T-cell (primary cell): ENCODE measurements at places on chromosomes 7 and 10.
A peak's percentile ranks its signal among the peaks of the same experiment; 100 is the strongest.

GRCh38 chr10:70426823-70427222, 14.7 kb downstream of the NODAL start:
- DNase-seq = no peak

GRCh38 chr7:121761399-121761798, 111.6 kb upstream of the PTPRZ1 start:
- DNase-seq = no peak

DNA sequence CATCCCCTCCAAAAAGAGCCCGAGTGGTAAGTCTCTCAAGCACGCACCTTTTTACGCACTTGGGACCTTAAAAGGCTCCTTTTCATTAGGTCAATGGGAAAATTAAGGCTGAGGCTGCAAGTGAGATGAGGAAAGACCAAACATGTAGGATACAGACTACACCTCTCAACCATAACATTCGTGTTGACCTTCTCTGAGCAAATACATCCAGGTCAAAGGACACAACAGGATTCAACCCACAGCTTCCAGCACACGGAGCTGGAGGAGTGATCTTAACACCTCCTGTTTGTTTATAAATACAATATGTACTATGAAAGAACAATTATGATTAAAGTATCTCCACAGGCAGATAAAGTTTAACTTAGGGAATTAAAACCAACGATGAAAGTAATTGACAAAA, 9.7 kb downstream of the SFMBT2 start:
- no peak for DNase-seq

DNA sequence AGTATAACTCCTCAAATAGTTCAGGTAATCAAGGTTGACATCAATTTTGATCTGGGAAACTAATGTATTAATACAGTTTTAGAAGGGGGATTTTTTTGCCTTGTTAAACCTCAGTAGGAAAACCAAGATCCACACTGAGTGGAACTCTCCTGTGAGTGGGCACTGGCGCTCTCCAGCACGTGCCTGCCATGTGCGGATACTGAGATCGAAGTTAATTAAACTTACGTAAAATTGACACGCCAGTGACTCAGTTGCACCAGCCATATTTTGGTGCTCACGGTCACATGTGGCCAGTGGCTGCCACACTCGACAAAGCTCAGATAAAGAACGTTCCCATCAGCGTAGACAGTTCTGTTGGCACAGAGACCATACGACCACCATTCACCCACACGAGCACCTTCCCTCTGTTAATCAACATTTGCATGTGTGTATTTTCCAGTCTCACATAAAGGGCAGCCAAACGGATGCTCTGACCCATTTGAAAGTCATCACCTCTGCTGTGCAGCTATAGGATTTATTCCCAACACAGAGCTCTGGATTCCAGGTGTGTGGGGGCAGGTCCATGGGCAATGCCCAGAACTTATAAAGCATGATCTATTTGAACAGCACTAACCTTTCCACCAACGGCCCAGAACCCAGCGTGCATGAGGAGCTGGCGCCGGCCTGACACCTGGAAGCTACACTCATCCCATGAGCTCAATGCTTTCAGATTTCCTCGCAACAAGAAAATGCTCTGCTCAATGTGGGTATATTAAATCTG, 77.7 kb downstream of the VIPR2 start:
- no peak for DNase-seq

DNA sequence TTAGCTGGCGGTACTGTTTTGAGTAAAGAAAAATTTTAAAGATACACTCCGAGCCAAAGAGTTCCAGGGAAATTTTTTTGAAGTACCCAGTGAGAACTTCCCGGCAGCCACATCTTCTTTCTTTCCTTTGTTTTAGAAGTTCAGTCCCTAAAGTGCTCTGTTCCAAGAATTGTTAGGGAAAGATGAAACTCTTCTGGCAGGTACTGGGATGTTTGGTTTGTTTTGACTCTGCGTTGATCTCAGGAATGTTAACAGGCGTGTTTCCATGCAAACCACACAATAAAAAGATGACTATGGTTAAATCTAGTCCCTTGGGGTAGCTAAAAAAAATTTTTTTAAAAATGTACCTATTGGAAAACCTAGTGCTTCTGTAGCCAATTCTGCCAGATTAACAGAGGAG, 224.7 kb upstream of the PHYHIPL start:
- no peak for DNase-seq

GRCh38 chr7:46034056-46034768, 113.1 kb upstream of the IGFBP3 start:
- no peak for DNase-seq

- DNase-seq = no peak
Observed at GRCh38 chr7:45065031-45065995, 23.5 kb downstream of the NACAD start.

DNA sequence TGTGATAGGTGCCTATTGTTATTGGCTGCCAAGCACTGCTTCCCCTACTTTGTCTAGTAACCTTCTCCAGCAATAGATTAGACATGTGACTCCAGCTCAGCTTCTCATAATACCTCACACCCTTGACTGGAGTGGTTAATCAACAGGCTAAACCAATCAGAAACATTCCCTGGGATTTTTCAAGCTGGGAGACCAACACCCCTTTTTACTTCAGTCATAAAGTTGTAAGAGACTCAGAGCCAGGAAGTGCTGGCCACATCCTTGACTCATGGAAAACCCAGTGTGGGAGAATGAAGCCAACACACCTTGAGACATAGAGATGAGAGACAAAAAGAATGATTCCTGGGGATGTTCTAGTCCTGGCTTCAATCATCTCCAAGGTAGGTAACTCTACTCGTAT, 62.6 kb upstream of the HECTD2 start:
- no peak for DNase-seq

DNA sequence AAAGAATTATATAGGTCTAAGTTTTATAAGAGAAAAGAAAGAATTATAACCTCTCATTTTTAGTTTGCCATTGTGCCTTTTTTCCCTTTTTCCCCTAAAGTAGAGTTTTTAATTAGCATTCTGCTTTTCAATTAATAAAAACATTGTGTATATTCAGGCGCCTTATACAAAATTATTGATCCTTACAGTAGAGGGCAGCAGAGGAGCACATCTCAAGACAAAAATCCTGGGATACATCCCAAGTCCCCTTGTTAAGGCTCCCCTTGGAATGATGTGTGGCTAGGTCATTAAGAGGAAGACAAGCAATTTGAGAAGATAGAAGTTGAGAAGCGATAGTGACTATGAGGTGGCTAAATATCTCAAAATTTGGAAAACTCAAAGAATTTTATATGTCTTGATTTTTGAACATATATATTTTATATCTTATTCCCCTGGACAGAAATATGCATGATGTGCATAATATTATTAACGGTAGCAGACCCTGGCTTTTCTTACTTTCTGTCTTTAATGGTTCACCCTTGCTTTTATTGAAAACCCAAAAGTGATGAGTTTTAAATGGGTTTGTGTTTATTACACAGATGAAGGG, 19.1 kb upstream of the TPK1 start:
- no peak for DNase-seq

DNA sequence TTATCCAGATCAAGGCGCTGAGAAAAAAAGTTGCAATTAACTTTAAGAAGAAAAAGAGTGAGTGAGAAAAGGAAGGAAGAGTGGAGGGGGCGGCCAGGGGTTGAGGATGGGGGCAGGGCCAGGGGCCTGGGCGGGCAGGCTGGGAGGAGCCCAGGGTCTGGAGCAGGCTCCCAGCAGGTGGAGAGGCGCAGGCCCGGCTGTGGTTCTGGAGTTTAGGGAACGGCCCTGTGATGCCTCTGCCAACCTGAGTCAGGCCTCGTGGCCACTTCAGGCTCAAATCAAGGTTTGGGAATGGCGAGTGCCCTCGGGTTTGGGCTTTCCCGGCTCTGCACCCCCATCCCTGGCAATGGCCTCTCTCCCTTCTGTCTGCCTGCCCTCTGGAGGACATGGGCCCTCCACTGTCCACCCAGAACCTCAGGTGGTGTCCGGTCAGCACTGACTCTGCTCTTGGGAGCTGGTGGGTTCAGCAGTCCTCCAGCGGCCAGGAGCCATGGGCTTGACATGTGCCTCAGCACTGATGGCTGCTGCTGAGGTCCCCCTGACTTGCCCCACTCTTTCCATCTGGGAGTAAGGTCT, 41.0 kb upstream of the EMX2 start:
- no peak for DNase-seq

- no peak for DNase-seq
Observed at GRCh38 chr7:127438836-127439235, 46.3 kb upstream of the ZNF800 start.

DNA sequence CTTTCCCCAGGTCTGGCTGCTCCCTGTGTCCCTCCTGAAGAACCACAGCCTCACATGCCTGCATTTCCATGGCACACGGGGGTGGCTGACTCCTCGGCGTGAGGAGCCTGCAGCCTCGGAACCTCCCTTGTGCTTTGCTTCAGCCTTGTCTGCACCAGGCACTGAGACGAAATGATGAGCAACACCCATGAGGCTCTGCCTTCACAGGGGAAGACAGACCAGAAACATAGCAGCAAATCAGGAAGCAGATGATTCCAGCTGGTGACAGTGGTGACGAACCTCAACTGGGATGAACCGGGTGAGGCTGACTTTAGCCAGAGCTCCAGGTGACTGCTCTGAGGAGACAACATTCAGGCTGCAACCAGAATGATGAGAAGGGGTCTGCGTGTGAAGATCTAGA, 84.5 kb upstream of the SMNDC1 start:
- DNase-seq = no peak

GRCh38 chr10:5587151-5588079, 62.7 kb downstream of the CALML3 start:
- no peak for DNase-seq

GRCh38 chr10:72762042-72762441, 70.1 kb downstream of the MCU start:
- no peak for DNase-seq

DNA sequence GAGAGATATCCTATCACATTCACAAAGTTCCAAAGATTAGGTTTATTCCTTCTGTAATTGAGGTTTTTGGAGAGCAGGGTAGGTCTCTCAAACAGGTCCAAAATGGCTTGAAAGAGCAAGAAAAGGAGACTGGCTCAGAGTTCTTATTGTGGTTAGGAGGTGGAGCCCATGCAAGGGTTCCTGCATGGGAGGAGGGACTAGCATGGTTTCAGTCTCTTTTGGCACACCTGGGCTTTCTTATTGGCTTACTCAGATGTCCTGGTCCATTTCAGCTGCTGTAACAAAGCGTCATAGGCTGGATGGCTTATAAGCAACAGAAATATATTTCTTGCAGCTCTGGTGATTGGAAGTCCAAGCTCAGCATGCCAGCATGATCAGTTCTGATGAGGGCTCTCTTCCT, 493.1 kb downstream of the REEP3 start:
- DNase-seq = no peak

GRCh38 chr7:50304129-50304910, at the start of gene IKZF1:
TSS of gene IKZF1 (plus strand) at chr7:50304716. CDS start at chr7:50319062, 14,346 bp downstream.
- DNase-seq = peak; percentile 47

GRCh38 chr7:7953806-7954205, 14.8 kb upstream of the GLCCI1 start:
- DNase-seq = no peak

GRCh38 chr10:123359539-123359938, 205.3 kb downstream of the BUB3 start:
- DNase-seq = no peak

GRCh38 chr10:10855151-10855581, 162.5 kb upstream of the CELF2 start:
- DNase-seq = no peak

GRCh38 chr7:1975179-1975578, 257.6 kb downstream of the MAD1L1 start:
- DNase-seq = no peak

DNA sequence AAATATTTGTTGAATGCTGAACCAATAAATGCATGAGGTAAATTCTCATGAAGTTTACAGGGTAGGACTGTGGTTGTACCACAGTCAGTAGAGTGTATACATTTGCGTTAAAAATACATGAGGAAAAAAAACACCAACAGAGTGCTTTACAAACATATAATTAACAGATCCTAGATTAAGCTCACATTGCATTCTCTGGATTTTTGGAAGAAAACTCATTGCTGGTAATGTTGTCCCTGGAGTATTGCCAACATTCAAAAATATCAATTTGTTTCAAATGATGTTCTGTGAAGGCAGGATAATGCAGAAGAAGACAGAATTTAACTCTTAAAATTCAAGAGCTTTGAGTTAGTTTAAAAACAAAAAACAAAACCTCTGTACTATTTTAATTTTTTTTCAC, 95.5 kb downstream of the MBL2 start:
- no peak for DNase-seq

DNA sequence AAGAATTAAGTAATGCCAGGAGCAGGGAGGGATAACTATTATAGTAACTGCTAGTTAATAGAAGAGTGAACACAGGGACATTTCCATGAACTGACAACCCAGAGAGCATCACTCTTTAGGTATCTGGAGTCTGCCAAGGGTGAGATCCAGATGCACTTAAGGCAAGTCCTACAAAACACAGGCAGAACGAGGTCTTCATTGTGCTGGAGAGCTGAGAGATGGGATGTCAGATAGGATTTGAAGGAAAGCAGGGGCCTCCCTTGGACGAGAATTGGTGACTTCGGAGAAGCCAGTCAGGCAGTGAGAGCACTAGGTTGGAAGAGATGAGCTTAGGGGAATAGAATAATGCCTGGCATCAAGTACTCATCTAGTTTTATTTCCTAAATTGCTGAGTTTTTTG, 684.5 kb downstream of the GATA3 start:
- DNase-seq = no peak

DNA sequence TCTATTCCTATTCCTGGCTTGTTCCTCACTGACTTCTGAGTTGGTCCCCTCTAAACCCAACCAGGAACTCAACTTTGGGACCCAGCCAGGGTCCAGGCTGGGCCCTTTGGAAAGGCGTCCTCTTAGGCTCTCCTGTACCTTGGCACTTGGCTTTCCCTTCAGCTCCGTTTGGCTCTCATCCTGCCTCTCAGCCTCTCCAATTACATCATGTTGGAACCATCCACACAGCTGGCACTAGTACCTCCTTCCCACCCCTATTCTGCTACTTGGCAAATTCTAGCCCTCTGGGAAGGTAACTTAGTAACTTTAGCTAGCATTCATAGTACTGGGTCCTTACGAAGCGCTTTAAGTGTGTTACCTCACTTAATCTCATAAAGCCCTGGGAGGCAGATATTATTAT, 205.3 kb upstream of the HABP2 start:
- DNase-seq = no peak

DNA sequence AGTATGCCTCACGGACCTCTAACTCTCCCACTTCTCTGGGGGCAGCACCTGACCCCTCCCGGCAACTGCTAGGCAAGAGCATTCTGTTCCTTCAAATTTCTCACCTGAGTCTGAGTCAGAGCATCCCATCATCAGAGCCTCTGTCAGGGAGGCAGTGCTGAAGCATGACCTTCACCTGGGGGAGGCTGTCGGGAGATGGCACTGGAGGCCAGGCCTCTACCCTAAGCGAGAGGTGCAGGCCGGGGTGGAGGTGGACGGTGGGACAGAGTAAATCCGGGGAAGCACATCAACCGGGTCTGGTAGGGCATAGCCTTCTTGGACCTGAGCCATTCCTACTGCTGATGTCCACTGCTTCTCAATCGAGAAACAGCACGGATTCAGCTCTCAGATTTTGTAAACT, 90.4 kb downstream of the SPAG6 start:
- no peak for DNase-seq

DNA sequence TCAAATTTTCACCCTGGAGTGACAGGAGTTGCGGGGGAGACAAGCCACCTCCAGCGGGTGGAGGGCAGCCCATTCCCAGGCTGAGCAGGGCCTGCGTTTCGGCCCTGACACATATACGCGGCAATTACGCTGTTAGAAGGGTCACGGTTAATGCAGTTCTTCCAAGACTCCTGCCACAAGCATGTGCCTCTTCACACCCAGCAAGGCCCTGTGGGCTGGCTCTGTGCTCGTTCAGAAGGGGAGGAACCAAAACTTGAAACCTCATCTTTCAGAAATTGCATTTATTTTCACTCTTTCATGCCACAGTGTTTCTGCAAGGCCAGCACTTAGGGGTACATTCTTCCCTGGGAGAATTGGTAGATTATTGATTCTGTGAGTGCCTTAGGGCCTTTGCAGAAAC, 24.7 kb downstream of the LRMDA start:
- DNase-seq = no peak
